ENCODE measurements at places on chromosomes 3 and 15. TPM values are rescaled to one million over a fixed set of nuclear protein-coding genes. Genes with fewer than 3 reads are reported as not detected.

DNA sequence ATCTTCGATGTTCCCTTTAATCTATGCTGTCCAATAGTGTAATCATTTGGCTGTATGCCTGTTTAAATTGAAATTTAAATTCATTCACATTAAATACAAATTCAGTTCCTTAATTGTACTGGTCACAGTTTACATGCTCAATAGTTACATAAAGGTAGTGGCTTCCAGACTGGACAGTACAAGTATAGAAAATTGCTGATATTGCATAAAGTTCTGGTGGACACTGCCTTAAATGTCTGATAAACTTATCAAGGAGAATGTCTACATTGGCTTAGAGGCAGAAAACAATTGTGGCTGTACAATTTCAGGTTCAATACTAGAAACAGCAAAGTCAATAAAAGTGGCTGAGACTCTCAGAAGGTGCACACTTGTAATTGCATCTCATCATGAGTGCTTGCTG lies 365.2 kb downstream of the RBMS3 start:
- DNase-seq = no peak

GRCh38 chr15:43325039-43325684 lies 5.2 kb downstream of the LCMT2 start:
- no peak for DNase-seq

DNA sequence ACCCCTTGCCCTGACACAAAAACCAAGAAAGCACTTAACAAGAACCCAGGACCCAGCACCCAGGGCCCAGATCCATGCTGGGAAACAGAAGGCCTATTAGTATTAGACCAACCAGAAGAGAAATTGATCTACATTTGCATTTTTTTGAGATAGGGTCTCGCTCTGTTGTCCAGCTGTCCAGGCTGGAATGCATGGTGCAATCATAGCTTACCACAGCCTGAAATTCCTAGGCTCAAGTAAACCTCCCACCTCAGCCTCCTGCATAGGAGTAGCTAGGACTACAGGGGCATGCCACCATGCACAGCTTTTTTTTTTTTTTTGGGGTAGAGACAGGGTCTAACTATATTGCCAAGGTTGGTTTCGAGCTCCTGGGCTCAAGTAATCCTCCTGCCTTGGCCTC lies 26.4 kb downstream of the CCDC12 start:
- DNase-seq = no peak

The PTPN23 gene
- total RNA-seq = 5.1 TPM

GRCh38 chr3:105832644-105833043 lies 36.2 kb downstream of the CBLB start:
- no peak for DNase-seq

The PHLDB2 gene
- 60.3 TPM for total RNA-seq

DNA sequence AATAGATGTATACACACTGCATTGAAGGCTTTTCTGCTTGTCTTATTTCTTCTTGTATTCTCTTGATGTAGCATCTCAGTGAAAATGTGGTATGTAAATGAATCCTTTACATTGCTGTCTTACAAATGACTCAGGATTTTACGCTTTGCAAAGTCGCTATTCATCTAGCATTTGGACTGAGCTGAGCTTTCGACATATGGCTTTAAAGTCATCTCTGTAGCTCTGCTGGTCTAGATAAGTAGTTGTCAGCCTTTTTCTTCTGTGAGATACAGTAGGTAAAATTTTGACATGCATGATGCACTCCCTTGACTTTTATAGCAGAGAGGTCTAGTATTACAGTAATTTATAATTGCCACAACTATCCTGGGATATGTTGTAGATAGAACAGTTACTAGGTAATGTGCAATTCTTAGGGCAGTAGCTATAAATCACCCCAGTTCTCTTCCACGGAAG lies 16.8 kb downstream of the MEF2A start:
- no peak for DNase-seq

The GOLGA6B gene
- total RNA-seq = not detected

The CTXN2 gene
- total RNA-seq = not detected

- DNase-seq = no peak
These were observed 188.6 kb upstream of the PDZRN3 start for GRCh38 chr3:73813291-73813690.

The XCR1 gene
- total RNA-seq = not detected

DNA sequence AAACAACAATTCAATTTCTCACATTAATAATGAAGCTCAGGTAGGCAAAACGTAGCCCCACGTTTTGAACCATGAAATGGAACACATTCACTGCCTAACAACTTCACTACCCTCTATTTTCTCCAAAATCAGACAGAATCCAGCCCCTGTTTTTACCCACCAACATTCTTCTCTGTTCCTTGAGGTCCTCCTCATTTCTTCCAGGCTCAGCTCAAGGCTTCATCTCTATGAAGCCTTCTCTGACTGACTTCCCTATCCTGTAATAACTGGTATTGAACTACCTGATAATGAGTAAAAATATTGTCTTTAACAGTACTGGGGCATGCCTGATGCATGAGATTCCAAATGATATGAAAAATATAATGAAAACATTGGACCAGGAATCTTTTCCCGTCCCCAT lies 2.2 kb downstream of the TFRC start:
- no peak for DNase-seq

The SPESP1 gene
- total RNA-seq = 2.8 TPM

- no peak for DNase-seq
These were observed 24.9 kb downstream of the CXCR6 start for GRCh38 chr3:45968149-45968548.

The MED12L gene
- 0.51 TPM for total RNA-seq

The TMEM45A gene
- 38.4 TPM for total RNA-seq

GRCh38 chr3:82133070-82133606 lies 371.7 kb upstream of the GBE1 start:
- DNase-seq = peak; percentile 38

The THRB gene
- total RNA-seq = 28.2 TPM

The AGBL1 gene
- total RNA-seq = not detected

The DISP2 gene
- total RNA-seq = 0.85 TPM

The CSTA gene
- total RNA-seq = 1.5 TPM

GRCh38 chr3:18919158-18919557 lies 229.2 kb upstream of the KCNH8 start:
- no peak for DNase-seq

- no peak for DNase-seq
These were observed 56.1 kb upstream of the USP3 start for GRCh38 chr15:63448266-63448665.

All from uterus (tissue), 4 donors.